ENCODE measurements at places on chromosomes 5 and 9.

GRCh38 chr5:16596581-16596940, 20.2 kb downstream of the RETREG1 start:
- no peak for DNase-seq

DNA sequence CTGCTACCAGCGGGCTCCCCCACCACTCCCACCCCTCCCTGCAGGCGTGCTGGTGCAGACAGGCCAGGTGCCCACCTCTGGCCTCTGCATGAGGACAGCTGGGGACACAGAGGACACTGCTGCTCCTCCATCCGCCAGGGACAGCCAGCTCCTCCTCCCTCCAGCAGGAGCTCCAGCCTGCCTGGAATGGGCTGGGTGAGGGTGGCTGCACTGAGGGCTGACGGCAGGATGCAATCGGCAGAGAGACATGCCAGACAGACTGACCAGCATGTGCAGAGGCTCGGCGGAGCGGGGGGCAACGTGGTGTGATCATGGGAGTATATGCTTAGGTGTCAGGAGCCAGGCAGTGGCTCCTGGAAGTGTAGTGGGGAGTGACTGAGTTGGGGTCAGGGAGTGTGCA, 68.4 kb downstream of the RASGEF1C start:
- DNase-seq: no peak

GRCh38 chr9:120383999-120384924, 195.7 kb downstream of the CDK5RAP2 start:
- no peak for DNase-seq

DNA sequence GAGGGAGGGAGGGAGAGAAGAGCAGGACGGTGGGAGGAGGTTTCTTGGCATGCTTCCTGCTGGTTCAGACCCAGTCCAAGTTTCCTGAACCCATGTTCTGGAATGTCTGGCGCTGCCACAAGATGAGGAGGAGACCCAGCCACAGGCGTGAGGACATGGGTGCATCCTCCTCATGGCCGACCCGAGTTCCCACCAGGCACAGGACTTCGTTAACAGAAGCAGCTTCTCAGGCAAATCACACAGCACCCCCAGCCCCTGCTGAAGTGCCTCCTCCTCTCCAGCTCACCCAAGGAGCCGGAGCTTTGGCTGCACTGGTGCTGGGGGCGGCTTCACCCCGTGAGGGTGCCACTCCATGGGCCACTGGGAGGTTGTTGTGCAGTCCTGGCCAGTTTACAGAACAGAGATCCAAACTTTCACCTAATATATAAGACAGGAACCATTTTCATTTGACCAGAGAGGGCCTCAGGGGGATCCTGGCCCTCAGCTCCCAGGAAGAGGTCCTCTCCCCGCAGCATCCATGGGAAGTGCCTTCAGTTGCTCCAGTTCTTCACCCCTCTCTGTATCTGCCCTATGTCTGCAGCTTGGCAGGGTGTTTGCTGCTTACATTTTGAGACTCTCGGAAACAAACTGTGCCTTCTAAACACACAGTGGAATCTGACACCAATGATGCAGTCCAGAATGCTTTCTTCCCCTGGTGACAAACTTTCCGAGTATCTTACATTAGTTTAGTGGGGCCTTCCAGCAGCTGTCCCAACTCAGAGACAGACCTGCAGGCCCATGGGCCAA, 10.2 kb upstream of the NKD2 start:
- no peak for DNase-seq

DNA sequence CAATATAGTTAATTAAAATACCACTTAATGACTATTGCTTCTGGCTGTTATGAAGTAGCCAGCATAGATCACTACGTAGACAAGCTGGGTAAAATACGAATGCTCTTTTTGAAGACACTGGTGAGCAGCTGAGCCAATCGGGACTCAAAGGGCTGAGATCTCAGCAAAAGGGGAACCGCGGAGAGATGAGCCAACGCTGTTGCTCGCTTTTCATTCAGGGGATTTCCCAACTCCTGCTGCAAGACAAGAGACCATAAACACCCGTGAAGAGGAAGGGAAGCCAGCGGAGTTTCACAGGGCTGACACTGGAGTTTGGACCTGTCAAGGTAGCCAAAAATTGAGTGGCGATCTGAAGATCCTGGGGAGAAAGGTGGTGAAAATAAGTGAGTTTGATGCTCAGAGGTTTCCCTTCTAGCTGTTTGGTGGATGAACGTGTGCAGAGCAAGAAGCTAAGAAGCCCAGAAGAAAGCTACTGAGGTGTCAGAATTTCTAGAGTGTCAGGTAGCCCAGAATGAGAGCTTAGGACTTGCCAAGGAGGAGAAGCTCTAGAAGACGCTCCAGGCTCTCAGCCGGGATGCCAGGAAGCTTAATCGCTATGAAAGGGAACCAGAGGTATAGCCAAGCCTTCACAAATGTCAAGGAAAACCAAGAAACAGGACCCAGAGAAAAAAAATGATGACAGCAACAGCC, 79.6 kb upstream of the RNU6ATAC start:
- DNase-seq: peak; percentile 13

DNA sequence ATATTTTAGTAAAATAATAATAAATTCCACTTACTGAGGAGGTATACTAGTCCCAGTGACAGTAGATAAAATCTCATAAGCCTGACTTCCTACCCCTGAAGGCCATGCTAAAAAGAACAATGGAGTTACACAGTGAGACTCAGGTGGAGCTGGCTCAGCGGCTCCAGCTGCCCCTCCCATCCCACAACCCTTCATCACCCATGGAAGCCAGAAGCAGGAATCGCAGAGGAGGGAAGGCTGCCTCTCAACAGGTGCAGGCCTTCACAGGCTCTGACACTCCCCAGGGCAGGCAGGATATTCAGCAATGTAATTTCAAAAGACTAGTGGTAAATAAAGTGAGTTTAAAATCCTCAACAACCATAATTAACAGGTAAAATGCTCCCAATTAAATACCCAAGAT, 67.5 kb downstream of the FANCC start:
- DNase-seq: no peak

DNA sequence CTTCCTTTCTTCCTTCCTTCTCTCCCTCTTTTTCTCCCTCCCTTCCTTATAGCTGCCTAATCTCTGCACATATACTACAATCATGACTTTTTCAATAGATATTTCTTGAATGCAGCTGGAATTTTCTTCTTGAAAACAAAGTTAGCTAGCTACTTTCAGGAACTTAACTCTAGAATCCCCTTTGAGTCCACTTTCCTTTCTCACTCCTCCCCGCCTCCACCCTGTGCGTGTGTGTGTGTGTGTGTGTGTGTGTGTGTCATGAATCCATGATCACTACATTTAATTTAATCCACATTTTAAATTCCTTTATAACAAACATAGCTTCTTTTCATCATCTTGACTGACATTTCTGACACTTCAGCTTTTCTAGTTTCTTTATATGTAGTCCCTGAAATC, 167.5 kb upstream of the KLF9 start:
- no peak for DNase-seq

DNA sequence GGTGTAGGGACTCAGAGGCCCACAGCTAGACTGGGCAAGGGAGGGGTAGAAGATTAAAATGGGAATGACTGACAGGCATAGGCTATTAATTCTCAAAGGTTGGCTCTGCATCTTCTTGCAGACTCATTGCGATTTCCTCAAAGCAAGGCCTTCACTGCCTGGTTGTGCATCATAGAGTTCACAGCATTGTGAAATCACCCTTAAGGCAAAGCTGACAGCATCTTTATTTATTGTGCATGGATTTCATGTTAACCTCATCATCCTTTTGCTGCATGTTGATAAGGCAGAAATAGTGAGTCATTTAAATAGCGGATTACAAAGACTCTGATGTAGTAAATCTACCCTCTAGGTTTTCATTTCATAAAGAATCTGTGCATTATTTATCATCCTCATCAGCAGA, 13.6 kb upstream of the PALM2AKAP2 start:
- no peak for DNase-seq
